Midbrain (tissue), 1 donor: ENCODE measurements at places on chromosomes 4 and X.

DNA sequence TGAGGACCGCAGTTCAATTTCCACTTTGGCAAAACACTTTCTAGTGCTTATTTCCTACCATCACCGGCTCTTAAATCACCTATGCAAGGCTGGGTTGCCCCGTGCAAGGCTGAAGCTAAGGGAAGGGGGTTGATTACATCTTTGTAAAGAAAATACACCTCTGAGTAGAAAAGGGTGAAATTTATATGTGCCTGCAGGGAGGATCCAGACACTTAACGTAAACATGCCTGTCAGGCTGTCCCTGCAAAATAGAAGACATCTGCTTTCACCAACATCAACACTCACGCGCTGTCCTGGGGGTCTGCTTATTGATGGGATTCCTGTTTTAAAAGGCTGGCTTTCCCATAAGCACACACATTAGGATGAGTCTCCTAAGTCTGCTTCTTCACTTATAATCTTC, 92.0 kb downstream of the PRKX start:
- no peak for DNase-seq

- no peak for DNase-seq
Observed at GRCh38 chr4:134691915-134692314, 490.3 kb upstream of the PABPC4L start.

DNA sequence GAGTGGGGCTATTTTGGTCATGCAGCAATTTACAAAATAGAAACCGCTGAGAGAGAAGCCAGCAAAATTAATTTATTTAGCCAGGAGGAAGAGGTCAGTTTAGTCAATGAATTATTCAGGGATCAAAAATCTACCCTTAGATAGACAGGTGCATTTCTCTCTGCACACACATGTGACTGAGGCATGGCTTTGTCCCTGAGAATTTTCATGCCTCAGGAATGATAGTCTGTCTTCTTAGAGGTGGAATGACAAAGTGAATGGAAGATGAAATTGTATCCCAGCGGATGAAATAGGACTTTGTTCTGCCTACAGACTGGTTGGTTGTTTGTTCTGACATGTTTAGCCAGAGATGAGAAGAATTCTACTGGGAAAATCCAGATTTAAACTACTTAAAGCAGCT, 46.0 kb downstream of the ANKRD50 start:
- no peak for DNase-seq

DNA sequence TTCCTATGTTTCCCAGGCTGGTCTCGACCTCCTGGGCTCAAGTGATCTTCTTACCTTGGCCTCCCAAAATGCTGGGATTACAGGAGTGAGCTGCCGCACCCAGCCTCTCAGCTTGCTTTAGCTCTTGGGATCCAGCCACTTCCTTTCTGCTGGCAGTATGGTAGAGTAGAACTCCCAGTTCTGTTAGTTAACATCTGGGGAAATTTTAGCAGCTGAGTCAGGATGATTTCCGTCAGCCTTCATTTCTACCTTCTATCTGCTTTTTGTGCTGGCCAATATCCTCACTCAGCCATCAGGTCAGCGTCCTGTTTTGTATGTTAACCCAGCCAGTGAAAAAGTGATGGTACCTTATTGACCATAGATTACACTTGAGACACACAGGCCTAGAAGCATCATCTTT, 59.3 kb upstream of the GPC4 start:
- DNase-seq: no peak

DNA sequence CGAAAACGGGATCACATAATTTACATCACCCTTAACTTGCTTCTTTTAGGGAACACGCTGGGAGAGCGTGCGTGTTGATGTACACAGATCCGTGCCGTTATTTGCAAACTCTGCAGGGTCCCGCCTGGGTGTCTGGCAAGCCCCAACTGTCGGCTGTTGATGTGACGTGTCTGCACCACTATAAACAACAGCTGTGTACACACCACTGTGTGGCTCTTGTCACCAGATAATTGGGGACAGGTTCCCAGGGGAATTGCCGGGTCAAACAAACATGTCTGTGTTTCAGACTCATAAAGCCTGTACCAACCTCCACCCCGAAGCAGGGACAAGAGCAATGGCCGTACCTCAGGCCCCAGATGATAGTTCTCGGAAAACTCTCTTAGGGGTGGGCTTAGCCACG, 105.0 kb upstream of the AFAP1 start:
- no peak for DNase-seq

DNA sequence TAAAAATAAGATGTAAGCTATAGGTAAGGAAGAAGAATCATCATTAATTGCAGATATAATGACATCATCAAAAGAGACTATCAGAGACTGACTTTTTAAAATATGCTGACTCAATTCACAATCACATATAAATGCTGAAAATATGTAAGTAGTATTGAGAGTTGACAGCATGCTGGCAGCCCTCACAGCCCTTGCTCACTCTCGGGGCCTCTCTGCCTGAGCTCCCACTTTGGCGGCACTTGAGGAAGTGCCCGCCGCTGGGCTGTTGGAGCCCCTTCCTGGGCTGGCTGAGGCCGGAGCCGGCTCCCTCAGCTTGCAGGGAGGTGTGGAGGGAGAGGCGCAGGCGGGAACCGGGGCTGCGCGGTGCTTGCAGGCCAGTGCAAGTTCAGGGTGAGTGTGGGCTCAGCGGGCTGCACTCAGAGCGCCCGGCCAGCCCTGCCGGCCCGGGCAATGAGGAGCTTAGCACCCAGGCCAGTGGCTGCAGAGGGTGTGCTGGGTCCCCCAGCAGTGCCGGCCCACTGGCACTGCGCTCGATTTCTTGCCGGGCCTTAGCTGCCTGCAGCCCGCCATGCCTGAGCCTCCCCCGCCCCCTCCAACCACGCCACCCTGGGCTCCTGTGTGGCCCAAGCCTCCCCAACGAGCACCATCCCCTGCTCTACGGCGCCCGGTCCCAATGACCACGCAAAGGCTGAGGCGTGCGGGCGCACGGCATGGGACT, 68.9 kb downstream of the RAB28 start:
- no peak for DNase-seq

- no peak for DNase-seq
Observed at GRCh38 chr4:157423526-157424020, 203.0 kb downstream of the GRIA2 start.

- no peak for DNase-seq
Observed at GRCh38 chr4:72875138-72875537, 194.4 kb downstream of the COX18 start.

GRCh38 chrX:31293409-31293808, 221.6 kb upstream of the FTHL17 start:
- no peak for DNase-seq

DNA sequence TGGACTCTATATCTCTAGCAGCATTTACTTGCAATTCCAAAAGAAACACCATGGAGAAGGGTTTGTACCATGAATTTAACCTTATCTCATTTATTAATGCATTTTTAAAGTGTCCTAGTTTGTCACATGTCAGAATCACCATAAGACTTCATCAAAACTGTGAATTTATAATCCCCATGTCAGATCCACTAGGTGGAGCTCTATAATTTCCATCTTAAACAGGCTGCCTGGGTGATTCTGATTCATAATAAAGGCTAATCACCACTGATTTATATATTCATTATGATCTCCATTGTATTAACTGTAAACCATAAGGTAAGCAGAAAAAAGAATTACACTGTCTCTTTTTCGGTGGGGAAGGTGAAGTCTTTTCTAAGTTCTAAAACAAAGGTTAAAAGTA, 4.0 kb downstream of the TCEAL2 start:
- DNase-seq: peak; percentile 6

GRCh38 chr4:56115898-56116297, 167.2 kb downstream of the CEP135 start:
- DNase-seq: no peak

GRCh38 chr4:101345271-101345595, 2.1 kb downstream of the PPP3CA start:
- peak; percentile 49 for DNase-seq

DNA sequence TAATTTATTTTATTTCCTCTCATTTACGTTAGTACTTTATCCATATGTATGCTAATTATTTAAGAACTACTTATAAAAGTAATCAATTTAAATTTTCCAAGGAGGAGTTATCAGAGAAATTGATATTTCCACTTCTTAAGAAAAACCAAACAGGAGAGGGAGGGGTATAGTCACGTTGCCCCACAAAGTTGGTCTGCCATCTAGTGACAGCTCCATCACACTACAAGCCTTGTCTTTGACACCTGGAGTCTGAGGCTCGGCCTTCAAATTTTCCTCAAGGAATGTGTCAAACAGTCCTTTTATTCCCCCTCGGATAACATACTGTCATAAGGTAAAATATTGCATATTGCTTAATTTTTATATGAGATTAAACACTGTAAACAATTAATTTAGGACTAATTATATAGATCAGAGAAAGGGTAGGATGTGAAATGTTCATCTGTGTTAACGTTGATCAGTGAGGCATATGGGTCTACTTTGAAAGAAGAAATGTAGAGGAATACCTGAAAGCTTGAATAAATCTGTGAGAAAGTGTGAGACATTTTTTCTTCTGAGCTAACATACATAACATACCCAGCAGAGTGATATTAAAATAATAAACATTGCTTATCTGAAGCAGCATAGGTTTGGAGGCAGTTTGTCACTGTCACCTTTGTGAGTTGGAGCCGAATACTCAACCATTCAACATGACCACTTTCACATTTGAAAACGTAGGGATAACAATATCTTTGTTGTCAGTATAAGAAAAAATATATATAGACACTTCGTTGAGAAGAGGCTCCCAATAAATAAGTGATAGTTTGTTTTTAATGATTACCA, 114.4 kb downstream of the GLRA3 start:
- peak; percentile 20 for DNase-seq

DNA sequence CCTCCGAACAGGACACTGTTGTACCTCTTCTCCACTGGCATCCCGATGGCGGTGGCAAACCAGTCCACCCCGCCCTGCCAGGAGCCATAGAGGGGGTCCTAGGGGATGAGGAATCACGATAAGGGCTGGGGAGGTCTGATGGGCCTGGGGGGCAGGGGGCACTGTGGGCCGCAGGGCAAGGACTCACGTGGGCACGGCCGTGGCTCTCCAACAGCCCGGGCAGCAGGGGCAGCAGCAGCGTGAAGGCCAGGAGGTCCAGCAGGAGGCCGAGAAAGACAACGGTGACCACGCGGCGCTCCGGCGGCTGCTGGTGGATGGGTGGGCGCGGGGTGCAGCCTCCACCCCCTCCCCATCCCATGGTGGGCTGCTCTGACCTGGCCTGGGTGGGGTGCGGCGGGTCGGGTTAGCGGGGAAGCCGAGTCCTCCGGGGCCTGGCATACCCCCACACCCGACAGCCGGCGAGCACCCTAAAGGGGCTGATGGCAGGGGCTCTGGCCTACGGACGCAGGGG, 29.6 kb downstream of the NOP14 start:
- DNase-seq: no peak

DNA sequence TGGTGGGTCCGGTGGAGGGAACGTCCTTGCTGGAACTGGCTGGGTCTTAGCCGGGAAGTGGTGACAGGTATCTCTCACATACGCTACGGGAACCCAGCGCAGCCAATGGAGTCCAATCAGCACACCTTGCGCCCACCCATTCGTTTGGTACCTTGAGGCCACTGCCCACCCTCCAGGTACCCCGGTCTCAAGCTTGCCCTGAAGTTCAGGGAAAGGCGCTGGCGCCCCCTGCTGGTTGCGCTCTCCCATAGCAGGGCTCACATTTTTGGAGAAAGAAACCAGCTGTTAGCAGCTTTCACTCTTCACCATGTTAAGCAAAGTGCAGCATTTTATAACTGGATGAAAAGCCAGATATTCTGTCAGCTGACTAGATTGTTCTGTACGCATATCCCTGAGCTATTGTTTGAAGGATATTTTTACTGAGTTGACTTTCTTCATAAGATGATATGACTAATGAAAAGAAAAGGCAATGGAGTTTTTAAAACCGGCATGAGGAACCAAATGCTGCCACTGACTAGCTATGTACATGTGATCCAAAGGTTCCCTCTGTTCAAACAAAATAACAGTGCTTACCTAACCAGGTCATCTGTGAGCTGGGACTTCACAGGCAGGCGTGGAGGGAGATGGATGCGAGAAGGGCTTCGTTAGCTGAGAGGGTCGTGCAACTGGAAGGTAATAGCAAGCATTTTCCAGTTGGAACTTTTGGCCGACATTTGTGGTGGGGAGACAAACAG, 43.7 kb downstream of the OTOP1 start:
- no peak for DNase-seq

- DNase-seq: no peak
Observed at GRCh38 chrX:25084446-25084845, 68.7 kb upstream of the ARX start.

GRCh38 chr4:140271553-140271952, 101.9 kb upstream of the SCOC start:
- no peak for DNase-seq

DNA sequence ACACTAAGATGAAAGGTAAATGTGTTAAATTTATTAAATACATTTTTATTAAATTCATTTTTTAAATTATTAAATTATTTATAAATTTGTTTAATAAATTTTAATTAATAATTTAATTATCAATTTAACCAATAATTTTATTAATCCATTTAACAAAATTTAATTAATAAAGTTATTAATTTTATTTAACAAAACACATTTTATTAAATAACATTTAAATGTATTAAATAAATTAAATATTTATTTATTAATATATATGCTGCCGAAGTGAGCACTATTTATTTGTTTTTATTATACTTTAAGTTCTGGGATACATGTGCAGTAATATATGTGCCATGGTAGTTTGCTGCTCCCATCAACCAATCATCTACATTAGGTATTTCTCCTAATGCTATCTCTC, 719.5 kb downstream of the TRIML1 start:
- no peak for DNase-seq

DNA sequence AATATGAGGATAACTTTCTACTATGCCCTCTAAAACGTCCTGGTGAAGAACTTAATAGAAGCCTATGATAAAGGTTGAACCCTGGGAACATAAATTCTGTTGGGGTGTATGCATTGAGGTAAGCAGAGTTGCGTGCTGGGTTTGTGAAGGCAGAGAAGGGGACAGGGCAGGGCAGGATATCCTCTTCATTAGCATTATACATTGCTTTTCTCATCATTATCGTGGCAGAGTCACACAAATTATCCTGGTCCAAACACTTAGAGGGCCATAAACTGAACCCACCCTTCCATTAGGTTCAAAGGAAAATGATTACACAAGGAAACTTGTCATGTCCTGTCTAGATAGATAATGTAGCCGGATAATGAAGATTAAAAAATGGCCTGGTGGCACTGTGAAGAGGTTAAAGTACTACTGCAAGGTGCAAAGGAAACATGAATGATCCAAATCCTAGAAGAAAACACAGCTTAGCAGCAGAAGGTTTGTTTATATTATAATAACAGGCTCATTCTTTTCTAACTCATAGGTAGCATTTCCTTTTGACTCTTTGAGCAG, 189.1 kb downstream of the SPCS3 start:
- DNase-seq: no peak

GRCh38 chr4:169314906-169315305, 44.1 kb upstream of the SH3RF1 start:
- DNase-seq: peak; percentile 15

GRCh38 chrX:19889582-19890342, 2.4 kb upstream of the SH3KBP1 start:
- DNase-seq: no peak

DNA sequence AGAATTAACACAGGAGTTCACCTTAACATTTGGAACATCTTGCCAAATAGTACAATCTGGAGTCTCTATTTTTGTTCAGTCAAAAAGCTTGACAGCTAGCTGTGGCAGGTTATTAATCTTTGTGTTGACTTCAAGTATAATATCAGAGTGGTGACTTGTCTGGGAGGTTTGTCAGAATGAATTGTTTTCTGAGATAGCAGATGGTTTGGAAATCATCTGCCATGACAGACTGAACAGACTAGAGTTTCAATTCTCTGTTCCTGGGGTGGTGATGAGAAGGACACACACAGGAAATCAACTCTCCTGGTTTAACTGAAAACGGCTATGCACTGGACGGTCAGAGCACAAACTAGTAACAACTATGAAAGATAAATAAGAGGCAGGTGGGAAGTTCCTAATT, 203.3 kb upstream of the EMCN start:
- no peak for DNase-seq
